Stimulated activated CD4-positive, alpha-beta T cell treated with anti-CD3 and anti-CD28 coated beads, Interleukin-1b, Interleukin-23, amount 100 ng/mL, for 1 hour (primary cell): ENCODE measurements at places on chromosomes 5 and 9.

DNA sequence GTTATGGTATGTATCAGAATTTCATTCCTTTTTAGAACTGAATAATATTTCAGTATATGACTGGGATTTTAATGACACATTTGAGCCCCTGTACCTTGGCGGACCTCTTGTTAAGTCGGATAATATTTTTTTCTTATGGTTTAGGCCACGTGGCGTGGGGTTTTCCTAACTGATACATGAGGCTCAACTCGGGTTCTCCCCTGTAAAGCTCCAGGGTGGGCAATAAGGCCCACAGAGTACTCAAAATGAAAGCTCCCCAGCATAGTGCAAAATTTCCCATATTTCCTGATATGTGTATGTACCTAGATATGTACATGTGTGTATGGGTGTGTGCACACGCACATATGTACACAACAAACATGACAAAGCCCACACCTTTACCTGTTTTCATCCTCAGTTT, 24.5 kb downstream of the TICAM2 start:
- no peak for DNase-seq

DNA sequence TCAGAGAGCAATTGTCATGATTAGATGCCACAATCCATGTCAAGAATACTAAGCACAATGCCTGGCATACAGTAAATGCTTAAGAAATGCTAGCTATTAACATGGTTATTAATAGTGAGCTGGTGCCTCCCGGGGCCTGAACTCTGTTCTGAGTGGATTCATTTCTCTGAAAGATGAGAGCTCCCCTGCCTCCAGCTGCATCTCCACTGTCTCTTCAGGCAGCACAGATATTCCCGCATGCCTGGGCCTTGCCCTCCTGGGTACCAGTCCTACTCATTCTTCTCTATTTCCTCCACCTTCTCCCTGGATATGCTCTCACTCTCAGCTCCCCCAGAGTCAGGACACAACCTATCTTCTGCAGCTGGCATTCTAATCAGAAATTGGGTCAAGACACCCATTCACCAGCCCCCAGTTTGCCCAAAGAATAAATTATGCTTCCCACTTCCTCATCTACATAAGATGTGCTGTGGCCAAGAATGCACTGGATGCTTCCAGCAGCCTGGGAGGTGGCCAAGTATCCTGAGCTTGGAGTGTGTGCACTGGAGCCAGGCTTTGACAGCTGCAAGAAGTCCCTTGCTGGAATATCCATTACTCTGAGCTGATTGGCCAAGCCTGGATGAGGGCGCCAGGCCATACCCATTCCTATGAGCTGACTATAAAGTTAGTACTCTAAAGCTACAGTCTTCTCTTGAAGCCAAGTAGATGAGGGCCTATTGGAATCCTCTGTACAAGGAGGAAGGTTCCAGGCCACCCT, 669.0 kb downstream of the ACTL7B start:
- DNase-seq, result no peak

GRCh38 chr5:176733406-176734262, 76.7 kb upstream of the UNC5A start:
- DNase-seq, result no peak

GRCh38 chr5:145246961-145247744, 588.0 kb downstream of the PRELID2 start:
- DNase-seq, result no peak

DNA sequence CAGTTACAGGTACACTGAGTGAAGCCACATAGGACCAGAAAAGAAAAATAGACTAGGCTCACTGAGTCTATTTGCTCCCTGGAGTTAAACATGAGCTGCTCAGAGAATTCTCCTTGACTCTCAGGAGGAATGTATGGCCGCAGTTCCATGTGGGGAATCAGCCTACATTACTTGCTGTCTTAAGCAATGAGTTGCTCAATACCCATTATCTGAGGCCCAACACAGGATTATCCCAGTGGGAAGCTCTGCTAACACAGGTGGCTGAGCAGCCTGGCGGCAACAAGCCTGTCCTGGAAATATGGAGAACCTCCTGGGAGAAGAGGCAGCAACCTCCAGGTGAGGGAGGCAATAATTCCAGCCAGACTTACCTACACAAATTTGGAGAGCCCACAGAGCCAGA, 177.5 kb upstream of the NREP start:
- DNase-seq, result no peak

- DNase-seq, result no peak
These were observed 388.0 kb upstream of the PIK3R1 start for GRCh38 chr5:67827541-67827940.
